DMS 273 treated with DMSO at 0.1 percent for 48 hours (cell line): ENCODE measurements at places on chromosomes 12 and 14.

GRCh38 chr12:99695050-99695449, 47.5 kb downstream of the GARIN6 start:
- DNase-seq: no peak

DNA sequence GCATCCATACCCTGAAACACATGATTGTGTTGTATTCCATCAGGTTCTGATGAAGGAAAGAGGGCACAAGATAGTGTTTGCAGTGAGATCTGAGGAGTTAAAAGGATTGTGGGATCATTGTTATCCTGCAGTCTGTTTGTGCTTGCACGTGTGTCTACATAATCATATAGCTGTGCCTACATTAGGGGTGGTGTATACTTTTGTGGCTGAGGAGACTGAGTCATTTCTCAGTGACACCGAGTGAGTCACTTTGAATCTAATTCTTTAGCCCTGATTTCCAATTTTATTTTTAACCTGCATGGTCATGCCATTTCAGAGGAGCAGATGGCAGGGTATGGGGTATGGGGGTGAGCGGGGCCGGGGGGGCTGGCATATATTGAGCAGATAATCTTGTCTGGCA, 133.2 kb downstream of the ANO4 start:
- DNase-seq: no peak

DNA sequence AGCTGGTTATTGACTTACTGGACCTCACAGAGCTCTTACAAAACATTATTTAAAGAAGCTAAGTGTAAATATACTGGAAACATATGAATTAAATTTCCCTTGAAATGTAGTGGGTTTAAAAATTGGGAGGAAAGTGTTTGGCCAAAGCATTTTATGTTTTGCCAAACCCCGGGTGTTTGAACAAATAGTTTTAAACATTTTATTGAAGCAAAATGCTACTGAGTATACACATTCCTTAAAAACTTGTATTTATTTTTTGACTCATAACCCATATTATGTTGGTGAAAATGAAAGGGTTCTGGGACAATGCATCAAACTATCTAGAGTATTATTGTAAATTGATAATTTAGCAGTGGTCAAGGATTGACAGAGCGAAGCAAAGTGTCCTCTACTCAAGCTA, 1048.5 kb downstream of the SLC6A15 start:
- DNase-seq: no peak

- DNase-seq: no peak
Measured at GRCh38 chr14:55508676-55509075, 68.3 kb upstream of the TBPL2 start.

DNA sequence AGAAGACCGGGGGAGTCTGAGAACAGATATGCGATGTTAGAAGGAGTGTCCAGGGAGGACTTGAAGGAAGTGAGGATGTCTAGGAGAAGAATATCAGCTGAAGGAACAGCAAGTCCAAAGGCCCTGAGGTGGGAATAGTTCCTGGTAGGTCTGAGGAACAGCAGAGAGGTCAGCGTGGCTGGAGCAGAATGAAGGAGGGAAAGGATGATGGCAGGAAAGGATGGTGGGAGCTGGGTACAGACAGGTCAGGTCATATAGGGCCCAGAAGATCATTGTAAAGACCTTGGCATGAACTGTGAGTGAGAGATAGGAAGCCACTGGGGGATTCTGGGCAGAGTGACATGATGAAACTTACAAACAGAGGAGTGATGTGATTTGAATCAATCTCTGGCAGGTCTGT, 171.0 kb downstream of the ETV6 start:
- DNase-seq: no peak

- no peak for DNase-seq
Measured at GRCh38 chr14:44634692-44635091, 127.6 kb upstream of the FSCB start.
